Left ventricle myocardium superior (tissue), 1 donor: ENCODE measurements at places on chromosomes 16 and 17. TPM values are rescaled to one million over a fixed set of nuclear protein-coding genes. Genes with fewer than 3 reads are reported as not detected.

DNAH2 gene
- total RNA-seq: 0.05 TPM

CD300A gene
- total RNA-seq: 1.9 TPM

GRCh38 chr16:10949424-10949970, 5.1 kb downstream of the CLEC16A start:
- no peak for DNase-seq

GRCh38 chr16:67430977-67431774, at the start of gene HSD11B2:
Gene HSD11B2 (plus strand): TSS chr16:67431121. CDS start chr16:67431249, 128 bp downstream.
- peak; percentile 76 for DNase-seq

- peak; percentile 82 for DNase-seq
Measured at GRCh38 chr17:60421273-60422161, 772 bp upstream of the CHCT1 start.

DNA sequence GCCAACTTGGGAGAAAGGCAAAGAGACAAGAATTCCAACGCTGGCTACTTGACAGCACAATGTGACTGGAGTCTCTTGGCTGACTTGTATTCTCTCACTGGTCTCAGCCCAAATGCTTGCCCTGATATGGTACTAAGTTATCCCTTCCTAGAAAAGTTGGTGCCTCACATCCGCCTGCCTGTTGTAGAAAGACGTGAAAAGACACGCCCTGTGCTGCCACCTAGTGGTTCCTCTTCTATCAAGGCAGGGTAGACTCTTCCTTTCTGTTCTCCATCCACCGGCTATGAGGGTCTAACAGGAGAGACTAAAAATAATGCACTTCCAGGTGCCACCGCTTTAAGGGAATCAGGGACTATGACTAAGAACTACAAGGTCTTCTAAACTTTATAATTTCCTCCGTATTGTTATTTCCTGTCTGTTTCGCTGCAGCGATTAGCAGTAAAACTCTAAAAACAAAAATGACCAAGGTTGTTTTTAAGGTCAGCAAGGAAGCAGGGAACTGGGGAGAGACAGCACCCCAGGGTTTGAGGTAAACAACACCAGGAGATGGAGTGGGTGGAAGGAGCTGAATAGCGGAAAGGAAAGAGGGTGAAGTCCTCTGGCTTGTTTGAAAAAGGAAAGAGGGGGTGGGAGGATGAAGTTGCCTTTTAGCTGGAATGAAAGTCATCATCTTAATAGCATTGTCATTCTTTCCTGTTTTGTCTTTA, 109.5 kb downstream of the YPEL2 start:
- DNase-seq: peak; percentile 86

DNA sequence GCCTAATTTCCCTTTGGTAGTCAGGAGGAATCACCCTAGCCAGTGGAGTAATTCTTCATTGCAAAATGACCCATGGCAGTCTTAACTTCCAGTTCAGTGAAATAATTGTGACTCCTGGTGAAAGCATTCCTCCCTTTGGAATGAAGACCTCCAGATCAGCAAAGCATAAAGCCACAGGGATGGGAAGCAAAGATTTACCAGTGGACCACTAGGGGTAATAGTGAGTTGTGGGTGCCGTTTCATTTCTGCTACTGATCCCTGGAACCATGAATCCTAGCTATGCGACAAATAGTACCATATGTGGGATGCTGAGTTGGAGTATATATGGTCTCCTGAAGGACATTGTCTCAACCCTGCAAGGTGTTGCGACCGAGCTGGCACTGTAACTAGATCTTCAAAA, 13.7 kb downstream of the DYNLL2 start:
- DNase-seq: no peak

- DNase-seq: no peak
Measured at GRCh38 chr17:58158181-58158580, 8.6 kb upstream of the OR4D2 start.

- no peak for DNase-seq
Measured at GRCh38 chr17:33200587-33200986, 92.5 kb downstream of the ASIC2 start.
